A172 (cell line): ENCODE measurements at places on chromosomes 7 and 10. TPM values are rescaled to one million over a fixed set of nuclear protein-coding genes. Genes with fewer than 3 reads are reported as not detected.

MYL10 gene
- total RNA-seq, result not detected in 2 replicates

HOXA10 gene
- total RNA-seq, result 26.4 and 30.7 TPM in 2 replicates

GHRHR gene
- total RNA-seq, result not detected in 2 replicates

TSPAN33 gene
- 11.3 and 12.6 TPM in 2 replicates for total RNA-seq

POLR2J2 gene
- 2.4 and 2.8 TPM in 2 replicates for total RNA-seq

PRKAR2B gene
- 13.9 and 14.2 TPM in 2 replicates for total RNA-seq

GRCh38 chr7:4799508-4800268 is 24.3 kb downstream of the AP5Z1 start:
- DNase-seq, result no peak

DNA sequence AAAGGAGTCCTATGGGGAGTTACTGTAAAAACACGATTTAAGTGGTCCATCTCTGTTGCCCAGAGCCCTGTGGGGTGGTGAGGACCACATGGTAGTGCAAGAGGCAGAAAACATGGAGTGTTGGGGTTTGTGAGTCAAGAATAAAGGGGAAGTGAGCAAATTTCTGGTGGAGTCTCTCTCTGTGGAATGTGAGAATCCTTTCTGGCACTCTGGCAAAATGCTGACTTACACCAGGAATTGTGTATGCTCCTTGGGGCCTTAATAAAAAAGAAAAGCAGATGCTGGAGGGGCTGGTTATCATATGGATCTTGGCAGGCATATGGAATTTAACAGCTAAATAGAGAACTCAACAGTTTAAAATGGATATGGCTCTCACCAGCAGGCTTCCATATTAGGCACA is 486.0 kb downstream of the TNS3 start:
- DNase-seq, result no peak

DNA sequence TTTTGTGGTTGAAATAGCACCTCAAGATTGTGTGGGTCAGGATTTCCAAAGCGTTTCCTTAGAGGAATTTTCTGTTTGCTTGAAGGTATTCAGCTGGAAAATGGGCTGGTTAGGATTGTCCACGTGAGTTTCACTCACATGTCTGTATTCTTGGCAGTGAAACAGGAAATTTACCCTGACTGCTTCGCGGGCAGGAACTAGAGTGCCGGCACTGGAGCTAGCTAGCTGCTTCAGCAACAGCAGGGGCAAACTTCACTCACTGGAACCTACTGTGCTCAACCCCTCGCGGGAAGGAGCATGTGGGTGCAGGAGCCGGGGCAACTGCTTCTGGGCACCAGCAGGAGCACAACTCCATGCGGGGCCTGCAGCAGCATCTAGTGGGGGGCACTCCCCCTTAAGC is 38.0 kb upstream of the RTKN2 start:
- no peak for DNase-seq

DNA sequence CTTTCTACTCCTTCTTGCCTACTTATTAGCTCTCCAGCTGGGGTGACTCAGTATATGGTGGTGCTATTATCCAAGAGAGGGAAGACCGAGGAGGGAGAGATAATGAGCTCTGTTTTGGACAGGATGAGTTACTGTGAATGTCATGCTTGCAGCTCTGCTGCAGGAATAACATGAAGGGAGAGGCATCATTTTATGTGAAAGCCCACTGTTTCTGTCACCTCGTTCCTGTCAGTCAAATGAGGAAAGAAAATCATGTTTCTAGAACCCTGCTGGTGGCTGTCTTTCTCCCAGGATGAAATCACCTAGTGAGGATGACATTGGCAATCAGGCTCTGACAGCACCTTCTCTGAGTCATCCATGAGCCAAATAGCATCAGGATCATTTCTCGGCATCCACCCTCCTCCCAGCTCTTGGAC is 1291.6 kb upstream of the AUTS2 start:
- peak; percentile 79 for DNase-seq

GRCh38 chr10:71684356-71685173 is 35.0 kb downstream of the C10orf105 start:
- DNase-seq, result peak; percentile 52

- no peak for DNase-seq
These were observed 451.6 kb downstream of the TYW1 start for GRCh38 chr7:67448271-67448670.

GRCh38 chr7:96021568-96021967 is 249.2 kb downstream of the DYNC1I1 start:
- DNase-seq, result no peak

- DNase-seq, result no peak
These were observed 32.4 kb upstream of the KMT2E start for GRCh38 chr7:104981672-104982037.

DNA sequence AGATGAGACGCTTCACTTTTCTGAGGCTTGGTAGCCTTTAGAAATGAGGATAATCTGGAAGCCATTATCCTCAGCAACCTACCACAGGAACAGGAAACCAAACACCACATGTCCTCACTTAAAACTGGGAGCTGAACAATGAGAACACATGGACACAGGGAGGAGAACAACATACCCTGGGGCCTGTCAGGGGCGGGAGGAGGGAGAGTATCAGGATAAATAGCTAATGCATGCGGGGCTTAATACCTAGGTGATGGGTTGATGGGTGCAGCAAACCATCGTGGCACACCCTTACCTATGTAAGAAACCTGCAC is 48.9 kb downstream of the LRGUK start:
- no peak for DNase-seq
